ENCODE measurements at places on chromosomes 1 and 21. TPM values are rescaled to one million over a fixed set of nuclear protein-coding genes. Genes with fewer than 3 reads are reported as not detected.

Gene TOR1AIP2
- 20.6 TPM for polyA plus RNA-seq

Gene AMY1A
- polyA plus RNA-seq, result not detected

Gene BRINP3
- 0.10 TPM for polyA plus RNA-seq

Gene GRIK3
- 0.16 TPM for polyA plus RNA-seq

Gene SAMSN1
- polyA plus RNA-seq, result 0.83 TPM

Gene GSTM5
- 1.6 TPM for polyA plus RNA-seq

Gene TTC39A
- 11.1 TPM for polyA plus RNA-seq

Gene LIN9
- 2.0 TPM for polyA plus RNA-seq

Gene PLD5
- polyA plus RNA-seq, result 0.11 TPM

All from esophagus (tissue), 2 donors.